Ascending aorta (tissue), 2 donors: ENCODE measurements at places on chromosomes 7 and 10.

DNA sequence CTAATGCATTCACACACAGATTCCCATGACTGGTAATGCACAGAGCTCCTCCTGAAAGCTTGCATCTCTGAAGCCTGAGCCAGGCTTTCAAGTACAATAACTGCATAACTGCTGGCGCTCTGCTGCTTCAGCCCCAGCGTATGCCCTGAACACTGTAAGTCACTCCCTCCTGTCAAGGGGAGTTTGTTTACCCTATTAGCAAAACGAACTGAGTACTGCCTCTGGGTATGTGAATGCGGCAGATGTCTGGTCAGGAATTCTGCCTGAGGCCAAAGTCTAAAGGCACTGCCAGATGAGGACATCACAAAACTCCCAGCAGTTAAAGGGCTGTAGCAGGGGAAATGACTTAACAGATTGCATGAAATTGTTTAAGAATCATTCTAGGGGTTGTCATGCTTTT is 97.7 kb downstream of the NRCAM start:
- no peak for DNase-seq

- no peak for DNase-seq
Observed at GRCh38 chr7:78499971-78500370, 701.4 kb downstream of the PHTF2 start.

DNA sequence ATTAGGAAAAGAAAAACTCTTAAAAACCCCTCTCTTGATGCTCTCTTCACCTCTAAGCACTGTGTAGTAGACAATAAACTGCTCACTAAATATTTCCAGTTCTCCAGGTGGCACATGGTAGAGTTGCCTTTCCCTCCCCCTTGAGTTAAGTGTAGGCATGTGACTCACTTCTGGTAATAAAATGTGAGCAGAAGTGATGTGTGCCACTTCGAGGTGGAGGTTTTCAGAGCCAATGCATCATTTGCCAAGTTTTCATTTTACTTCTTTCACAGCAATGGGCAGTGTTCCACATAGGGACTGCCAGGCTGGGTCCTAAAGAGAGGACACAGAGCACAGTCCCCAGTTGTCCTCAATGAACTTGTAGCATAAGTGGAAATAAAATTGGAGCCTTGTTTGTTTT is 131.6 kb upstream of the NPY start:
- DNase-seq, result no peak

- DNase-seq, result no peak
Observed at GRCh38 chr10:125627646-125628045, 55.3 kb downstream of the TEX36 start.

GRCh38 chr10:4120096-4120853 is 335.3 kb upstream of the KLF6 start:
- no peak for DNase-seq

GRCh38 chr7:1290026-1290678 is 57.5 kb downstream of the UNCX start:
- DNase-seq, result no peak

- no peak for DNase-seq
Observed at GRCh38 chr7:69166979-69167516, 431.2 kb upstream of the AUTS2 start.

GRCh38 chr7:29955799-29956486 is 33.7 kb downstream of the SCRN1 start:
- no peak for DNase-seq

GRCh38 chr7:117283371-117283770 is 39.5 kb downstream of the WNT2 start:
- no peak for DNase-seq
